HEK293T (cell line): ENCODE measurements at places on chromosomes 3 and 15.
A peak's percentile ranks its signal among the peaks of the same experiment; 100 is the strongest.

DNA sequence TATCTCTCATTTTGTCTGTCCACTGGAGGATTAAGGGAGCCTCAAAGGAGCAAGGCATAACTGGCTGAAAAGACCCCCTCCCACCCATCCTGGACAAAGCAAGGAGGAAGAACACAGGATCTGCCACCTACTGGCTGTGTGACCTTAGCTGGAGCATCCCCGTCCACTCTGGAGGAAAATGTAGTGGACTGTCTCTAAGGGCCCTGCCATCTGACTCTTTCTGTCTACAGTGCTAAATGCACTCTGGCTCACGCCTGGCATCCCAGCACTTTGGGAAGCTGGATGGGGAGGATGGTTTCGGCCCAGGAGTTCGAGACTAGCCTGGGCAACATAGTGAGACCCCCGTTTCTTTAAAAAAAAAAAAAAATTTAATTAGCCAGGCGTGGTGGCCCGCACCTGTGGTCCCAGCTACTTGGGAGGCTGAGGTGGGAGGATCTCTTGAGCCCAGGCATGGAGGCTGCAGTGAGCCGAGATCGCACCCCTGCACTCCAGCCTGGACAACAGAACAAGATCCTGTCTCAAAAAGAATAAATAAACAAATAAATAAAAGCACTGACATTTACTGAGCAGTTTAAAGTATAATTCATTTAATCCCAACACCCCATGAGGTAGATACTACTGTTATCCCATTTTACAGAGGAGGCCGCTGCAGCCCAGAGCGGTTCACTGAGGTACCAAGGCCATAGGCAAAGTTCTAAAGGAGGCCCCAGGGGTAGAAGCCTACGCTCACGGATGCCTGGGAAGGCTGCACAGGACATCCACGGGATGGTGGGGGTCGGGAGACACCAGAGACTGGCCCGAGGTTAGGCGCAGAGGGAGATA lies 1.1 kb downstream of the TBC1D2B start:
- DNase-seq: no peak

- DNase-seq: no peak
These were observed at the start of gene ACSBG1 for GRCh38 chr15:78234515-78235040. Gene ACSBG1 (minus strand): TSS chr15:78234565. CDS start chr15:78234501, 64 bp downstream.

- no peak for DNase-seq
These were observed 15.7 kb upstream of the TBC1D23 start for GRCh38 chr3:100245136-100245535.

- peak; percentile 39 for DNase-seq
These were observed 5.2 kb upstream of the EBLN2 start for GRCh38 chr3:73056014-73056844.

GRCh38 chr3:65924762-65925161 lies 114.0 kb downstream of the MAGI1 start:
- peak; percentile 30 for DNase-seq

DNA sequence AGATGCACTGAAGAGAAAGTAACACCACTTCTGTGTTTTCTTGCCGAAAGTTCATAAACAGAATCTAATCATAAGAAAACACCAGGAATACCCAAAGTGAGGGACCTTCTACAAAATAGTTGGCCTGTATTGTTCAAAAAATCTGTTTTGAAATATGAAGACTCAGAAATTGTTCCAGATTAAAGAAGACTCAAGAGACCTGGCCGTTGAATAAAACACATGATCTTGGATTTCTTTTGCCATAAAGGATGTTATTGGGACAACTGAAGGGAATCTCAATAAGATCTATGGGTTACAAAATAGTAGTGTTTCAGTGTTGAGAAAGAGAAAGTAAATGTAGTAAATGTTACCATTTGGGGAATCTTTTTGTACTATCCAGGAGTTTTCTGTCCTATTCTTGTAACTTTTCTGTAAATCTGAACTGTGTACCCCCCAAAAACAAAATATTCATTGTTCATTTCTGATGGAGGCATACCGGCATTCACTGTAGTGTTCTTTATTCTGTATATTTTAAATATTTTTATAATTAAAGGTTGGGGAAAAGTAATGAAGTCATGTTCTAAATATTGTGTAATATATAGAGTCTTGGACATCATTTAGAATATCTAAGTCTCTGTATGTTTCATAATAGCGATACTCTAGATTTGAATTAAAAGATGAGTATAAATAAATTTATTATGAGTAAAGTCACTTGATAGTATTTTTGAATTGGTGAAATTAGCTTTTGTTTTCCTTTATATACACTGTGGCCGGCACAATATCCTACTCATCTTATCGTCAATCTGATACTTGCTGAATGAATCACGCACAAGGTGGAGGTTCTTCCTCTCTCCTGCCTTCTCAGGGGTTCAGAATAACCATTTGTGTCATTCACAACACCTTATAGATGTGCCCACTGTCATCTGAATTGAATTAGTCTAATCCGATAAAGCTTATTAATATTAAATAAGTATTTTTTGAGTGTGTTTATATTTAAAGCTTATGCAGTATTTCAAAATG lies 66.7 kb downstream of the TRAK1 start:
- no peak for DNase-seq

DNA sequence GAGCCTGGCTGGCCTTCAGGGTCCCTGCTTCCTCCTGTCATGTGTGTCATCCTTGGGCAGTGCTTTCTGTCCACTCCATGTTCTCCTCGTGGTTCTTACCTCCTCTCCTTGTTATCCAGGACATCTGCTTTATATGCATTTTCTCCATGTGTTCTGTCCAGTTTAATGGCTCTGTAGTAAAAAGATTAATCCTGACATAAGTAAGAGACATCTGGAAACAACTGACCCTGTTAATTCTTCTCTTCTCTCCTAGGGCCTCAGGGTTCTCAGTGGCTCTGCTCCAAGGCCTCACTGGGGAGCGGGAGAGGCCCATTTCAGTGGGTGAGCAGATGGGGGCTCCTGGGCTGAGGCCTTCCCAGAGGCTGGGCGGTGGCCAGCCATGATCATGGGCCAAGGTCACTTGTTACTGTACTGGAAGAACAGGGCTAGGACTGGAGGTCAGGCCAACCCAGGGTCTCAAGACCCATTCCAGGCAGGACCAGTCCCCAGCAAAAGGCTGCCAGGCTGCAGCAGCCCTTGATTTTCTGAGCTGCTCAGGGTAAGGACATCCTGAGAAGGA lies 20.2 kb upstream of the CDCP1 start:
- DNase-seq: no peak

DNA sequence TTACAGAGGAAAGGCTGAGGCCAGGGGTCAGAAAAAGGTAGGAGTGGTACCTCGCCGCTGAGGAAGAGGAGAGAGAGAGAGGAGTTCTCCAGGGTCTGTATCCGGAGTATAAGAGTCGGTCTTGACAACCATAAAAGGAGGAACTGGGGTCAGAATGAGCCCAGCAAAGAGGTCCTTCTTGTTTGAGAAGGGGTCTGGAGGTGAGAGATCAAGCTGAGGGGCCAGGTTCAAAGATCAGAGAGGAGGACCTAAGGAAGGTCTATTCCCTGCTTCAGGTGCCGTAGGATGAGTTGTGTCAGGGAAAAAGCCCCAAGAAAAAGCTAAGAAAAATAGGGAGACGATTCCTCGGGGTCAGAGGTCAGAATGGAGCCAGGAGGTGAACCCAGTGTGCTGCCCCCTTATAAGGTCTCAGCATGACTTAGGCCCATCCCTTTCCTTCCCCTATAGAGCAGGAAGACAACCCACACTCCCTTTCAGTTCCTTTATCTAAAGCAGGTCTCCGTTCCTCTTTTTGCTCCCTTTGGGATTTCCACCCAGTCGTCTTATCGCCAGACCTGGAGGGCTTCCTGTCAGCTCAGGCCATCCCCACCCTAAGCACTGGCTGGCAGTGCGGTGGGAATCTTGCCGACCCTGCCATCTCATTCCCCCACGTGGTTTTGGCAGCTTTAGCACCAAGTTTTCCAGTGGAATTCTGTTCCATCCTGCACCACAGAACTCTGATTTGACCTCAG lies 651 bp downstream of the MTMR14 start:
- no peak for DNase-seq

DNA sequence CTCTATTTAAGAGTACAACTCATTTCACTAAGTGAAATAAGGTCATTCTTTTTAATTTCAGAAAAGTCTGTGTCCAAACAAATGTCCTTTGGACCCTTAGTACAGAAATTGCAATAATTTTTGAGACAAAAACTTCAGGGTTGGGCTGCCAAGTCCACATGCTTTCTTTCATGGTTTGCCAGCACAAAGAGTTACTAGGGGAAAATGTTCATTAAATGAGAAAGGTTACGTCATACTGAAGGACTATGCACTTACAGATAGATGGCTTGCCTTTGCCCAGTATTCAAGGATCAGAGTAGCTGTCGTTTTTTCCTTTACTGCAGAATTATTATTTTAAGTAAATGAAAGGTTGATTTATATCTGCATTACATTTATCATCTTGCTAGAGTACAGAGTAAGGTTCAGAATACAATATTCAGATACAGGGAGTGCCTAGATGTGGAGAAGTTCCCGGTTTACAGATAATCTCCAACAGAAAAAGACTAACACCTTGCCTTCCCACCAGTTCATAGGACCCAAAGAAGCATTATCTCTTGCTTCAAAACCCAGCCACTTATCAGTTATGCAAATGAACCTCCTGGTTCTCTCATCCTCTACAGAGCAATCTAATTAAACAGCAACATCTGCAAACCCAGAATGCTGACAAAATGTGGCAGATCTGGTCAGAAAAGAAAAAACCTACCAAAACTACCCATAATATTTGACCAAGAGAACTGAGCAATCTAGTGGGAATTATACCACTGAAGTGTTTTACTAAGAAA lies 179.3 kb downstream of the FRMD5 start:
- no peak for DNase-seq

- DNase-seq: no peak
These were observed 233.0 kb downstream of the PTPRG start for GRCh38 chr3:61794341-61794740.

GRCh38 chr3:14183015-14183577 lies 4.5 kb downstream of the LSM3 start:
- DNase-seq: no peak

GRCh38 chr15:35671197-35671596 lies 125.2 kb upstream of the DPH6 start:
- DNase-seq: no peak

DNA sequence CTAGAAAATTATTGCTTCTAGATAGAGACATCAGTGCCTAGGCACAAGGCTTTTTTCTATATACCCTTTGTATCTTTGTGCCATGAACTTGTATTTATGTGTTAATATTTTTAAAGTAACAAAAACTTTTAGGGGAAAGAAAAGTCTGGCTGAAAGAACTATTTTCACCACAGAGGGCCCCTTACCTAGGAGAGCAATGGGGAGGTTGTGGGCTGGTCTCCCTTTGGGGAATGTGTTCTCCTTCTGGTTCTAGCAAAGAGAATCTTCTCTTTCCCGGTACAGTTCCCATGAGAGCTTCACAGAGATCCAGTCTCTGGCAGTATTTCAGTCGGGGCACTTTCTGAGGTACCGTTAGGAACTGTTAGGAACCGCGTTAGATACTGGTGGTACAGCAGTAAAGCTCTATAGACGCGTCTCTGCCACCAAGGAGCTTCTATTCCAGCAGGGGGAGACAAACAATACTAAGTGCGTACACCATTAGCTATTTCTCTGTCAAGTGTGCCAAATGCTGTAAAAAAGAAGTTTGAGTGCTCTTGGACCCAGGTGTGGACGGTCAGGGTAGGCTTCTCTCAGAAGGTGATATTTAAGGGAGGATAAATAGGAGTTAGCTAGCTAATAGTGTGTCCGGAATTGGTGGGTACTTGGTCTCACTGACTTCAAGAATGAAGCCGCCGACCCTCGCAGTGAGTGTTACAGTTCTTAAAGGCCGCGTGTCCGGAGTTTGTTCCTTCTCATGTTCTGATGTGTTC lies 4.6 kb upstream of the EPB42 start:
- peak; percentile 30 for DNase-seq

DNA sequence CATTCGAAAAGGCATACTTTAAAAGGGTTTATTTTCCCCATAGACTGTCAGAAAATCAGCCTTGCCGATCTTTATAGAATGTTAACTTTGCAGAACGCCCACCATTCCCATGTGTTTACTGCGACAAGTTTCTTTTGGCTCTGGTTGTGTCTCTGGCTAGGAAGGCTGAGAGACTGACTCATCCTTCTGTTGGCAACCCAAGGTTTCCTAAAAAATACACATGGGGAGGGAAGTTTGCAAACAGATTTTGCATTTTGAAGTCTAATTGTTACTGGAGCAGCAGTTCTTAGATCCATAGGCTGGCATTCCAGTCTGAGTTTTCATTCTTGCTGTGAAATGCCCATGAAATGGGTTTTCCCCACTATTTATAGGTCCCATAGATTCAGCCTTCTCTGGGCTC lies 37.9 kb upstream of the MINAR1 start:
- no peak for DNase-seq

DNA sequence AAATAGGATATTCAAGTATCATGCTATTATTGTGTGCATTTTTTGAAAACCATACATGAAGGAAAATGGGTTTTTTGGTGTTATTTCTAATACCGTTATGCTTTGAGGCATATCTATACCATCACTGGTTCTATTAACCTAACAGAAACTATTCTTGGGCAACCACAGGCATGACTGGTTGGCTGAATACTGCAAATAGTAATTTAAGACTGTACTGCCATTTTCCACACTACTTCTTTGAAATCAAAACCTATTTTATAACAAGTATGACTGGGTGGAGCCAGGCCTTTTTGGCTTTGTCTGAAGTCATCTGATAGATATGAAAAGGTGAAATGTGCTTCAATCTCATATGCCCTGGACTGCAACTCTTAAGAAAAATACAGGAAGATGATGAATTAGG lies 115.1 kb downstream of the ULK4 start:
- no peak for DNase-seq

GRCh38 chr3:164852866-164853265 lies 225.4 kb downstream of the SI start:
- no peak for DNase-seq

- no peak for DNase-seq
These were observed 3.1 kb upstream of the ZXDC start for GRCh38 chr3:126478581-126479310.

DNA sequence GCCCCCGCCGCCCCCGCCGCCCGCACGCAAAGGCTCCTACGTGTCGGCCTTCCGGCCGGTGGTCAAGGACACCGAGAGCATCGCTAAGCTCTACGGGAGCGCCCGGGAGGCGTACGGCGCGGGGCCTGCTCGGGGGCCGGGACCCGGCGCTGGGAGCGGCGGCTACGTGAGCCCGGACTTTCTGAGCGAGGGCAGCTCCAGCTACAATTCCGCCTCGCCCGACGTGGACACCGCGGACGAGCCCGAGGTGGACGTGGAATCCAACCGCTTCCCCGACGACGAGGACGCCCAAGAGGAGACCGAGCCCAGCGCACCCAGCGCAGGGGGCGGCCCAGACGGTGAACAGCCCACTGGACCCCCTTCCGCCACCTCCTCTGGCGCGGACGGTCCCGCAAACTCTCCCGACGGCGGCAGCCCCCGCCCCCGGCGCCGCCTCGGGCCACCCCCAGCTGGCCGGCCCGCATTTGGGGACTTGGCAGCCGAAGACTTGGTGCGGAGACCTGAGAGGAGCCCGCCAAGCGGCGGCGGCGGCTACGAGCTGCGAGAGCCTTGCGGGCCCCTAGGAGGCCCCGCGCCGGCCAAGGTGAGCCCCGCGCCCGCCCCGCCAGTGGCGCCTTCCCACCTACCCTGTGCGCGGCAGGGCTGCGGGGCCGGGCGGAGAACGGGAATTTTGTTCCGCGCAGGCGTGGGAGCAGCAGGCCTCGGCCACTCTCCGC lies 2.4 kb downstream of the SKOR1 start:
- DNase-seq: no peak

- no peak for DNase-seq
These were observed 218.7 kb upstream of the CHRNA7 start for GRCh38 chr15:31811641-31812040.
